ENCODE measurements at places on chromosomes 3 and 15. TPM values are rescaled to one million over a fixed set of nuclear protein-coding genes. Genes with fewer than 3 reads are reported as not detected.

CFAP92 gene
- 0.33 TPM for total RNA-seq

MME gene
- total RNA-seq = 4.4 TPM

RGMA gene
- 58.6 TPM for total RNA-seq

NPAP1 gene
- not detected for total RNA-seq

OR5H6 gene
- total RNA-seq = not detected

MED12L gene
- 0.16 TPM for total RNA-seq

SMCO1 gene
- total RNA-seq = not detected

ILDR1 gene
- total RNA-seq = not detected

CRYGS gene
- total RNA-seq = 1.5 TPM

MNS1 gene
- 1.2 TPM for total RNA-seq

RETNLB gene
- total RNA-seq = not detected

FAM107A gene
- total RNA-seq = 35.2 TPM

B3GNT5 gene
- total RNA-seq = 3.2 TPM

ATP13A5 gene
- total RNA-seq = 1.8 TPM

REC114 gene
- total RNA-seq = not detected

All from sigmoid colon (tissue), 7 donors.